ENCODE measurements at places on chromosomes 4 and X. TPM values are rescaled to one million over a fixed set of nuclear protein-coding genes. Genes with fewer than 3 reads are reported as not detected.
A peak's percentile ranks its signal among the peaks of the same experiment; 100 is the strongest.

- DNase-seq = no peak
These were observed 20.8 kb downstream of the PITX2 start for GRCh38 chr4:110602061-110602460.

DNA sequence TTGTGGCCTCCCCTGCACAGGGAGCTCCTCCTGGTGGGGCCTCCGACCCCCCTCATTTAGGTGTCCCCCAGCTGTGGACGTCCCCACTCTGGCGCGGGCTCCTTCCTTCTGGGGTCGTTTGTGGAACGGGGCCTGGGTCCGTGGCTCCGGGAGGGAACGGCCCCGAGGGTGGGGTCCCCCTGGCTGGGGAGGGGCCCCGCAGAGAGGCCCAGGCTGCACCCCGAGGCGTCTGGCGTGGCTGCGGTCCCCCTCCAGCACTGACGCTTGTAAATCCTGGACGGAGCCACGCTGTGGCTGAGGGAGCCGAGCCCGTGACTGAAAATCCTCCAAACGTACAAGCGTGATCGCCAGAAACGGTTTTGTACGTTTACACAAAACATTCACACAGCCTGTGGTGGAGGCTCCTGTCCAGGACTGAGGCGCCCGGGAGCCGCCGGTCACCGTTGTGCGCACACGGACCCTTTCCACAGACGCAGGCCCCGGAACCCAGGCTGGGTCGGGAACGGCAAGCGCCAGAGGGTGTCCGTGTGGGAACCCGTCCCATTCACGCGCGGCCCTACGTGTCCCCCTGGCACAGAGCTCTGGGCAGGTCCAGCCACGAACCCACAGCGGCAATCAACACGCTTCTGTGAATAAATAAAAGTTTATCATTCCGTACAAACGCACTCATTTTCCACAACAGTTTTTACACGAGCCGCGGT lies 15.2 kb upstream of the GTPBP6 start:
- DNase-seq = no peak

DNA sequence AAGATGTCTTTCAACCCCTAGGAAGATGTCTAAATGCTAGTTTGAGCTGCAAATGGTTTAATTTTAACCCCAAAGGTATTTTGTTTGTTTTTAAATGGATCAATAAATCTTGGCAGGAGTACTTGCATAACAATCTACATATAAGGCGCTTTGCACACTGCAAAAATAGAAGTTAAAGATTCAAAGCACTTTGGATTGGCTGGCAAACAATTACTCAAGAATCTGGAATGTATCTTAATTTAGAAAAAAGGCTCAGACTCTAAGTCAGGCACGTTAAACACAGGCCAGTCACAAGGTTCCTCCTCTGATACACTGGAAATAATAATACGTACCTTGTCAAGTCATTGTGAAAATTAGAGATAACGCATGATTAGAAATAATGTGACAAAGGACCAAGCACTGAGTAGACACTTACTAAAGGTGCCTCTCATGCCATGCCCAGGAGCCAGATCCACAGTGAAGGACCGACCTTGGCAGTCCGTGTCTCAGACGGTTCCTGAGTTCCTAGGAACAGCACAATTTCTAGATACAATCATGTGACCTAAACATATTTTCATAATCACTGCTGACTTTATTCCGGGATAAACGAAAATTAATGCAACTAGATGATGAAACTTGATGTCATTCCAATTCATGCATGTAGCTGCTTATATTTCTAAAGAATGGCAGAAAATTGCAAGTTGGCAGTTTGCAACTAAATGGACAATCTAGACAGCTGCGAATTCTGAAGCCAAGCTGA lies 49.6 kb downstream of the PROM1 start:
- DNase-seq = no peak

MPC1L gene
- total RNA-seq = not detected

- no peak for DNase-seq
These were observed 28.9 kb upstream of the CHRNA9 start for GRCh38 chr4:40306226-40306625.

DNA sequence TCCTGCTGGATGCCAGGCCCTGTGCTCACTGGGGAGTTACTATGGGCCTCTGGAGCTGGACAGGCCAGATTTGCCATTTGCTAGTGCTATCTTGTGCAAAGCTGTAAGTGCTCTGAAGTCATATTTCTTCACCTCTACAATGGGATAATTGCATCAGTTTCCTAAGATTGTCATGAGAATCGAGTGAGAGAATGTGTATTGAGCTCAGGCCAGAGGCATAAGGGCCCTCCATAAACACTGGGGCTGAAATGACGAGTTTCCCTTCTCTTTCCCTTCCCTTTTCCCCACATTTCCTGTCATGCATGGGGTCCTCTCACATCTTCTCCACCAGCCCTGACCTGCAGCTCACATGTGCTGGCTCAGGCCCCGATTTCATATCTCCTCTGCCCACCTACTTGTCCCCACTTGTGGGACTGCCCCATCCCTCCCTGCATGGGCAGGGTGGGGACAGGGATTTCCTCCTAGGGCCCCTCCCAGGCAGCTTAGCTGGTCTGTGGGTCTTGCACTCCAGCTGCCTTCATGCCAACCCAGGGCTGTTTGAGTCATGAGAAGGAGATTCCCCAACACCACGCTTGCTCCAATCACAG lies 358.8 kb downstream of the MID1IP1 start:
- DNase-seq = no peak

- DNase-seq = no peak
These were observed 78.0 kb downstream of the ZFYVE28 start for GRCh38 chr4:2340272-2341061.

DNA sequence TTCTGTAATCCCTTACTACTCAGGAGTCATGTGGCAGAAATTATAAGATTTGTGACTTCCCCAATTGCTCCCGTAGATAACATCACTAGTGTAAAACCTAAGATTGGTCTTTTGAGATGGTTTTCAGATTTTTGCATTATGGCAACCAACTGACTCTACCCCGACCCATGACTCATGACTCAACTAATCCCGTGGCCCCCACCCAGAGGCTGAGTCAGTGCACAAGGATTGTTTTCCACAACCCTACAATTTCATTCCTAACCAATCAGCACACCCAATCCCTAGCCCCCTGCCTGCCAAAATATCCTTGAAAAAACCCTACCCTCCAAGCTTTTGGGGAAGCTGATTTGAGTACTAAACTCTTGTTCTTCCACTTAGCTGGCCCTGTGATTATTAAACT lies 109.4 kb upstream of the FAM9C start:
- DNase-seq = peak; percentile 9

DNA sequence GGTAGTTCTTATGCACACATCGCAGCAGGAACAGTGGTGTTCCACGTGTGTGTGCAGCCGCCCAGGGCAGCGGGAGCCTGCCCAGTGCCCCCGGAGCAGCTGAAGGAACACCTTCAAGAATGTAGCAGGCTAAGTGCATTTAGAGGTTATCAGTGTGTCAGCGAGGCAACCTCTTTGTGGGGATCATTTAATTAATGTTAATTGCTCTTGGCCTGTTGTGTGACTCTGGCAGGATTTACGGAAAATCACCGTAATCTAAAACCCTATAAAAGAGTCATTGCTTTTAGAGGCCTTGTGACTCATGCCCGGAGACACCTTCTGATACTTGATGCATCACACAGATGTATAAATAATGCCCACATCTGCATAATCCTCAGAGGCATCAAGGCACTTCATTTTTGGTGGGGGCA lies 47.3 kb upstream of the GATB start:
- peak; percentile 74 for DNase-seq

- no peak for DNase-seq
These were observed 121.9 kb downstream of the RRAGB start for GRCh38 chrX:55839485-55839884.

DNA sequence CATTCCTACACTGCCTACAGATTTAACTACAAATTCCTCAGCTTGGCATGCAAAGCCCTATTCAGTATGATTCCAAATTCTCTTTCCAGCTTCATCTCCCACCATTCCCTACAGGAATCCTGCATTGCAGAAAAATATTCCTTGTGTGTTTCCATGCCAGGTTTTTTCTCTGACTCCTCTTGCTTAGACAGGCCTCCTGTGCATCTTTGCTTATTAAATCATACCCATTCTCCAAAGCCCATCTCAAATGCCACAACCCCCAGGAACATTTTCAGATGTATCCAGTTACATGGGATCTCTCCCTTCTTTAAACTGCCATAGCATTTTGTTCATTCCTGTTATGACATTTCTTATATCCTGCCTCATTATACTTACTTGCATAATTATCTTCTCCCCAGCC lies 106.4 kb upstream of the GRIA3 start:
- DNase-seq = no peak

- no peak for DNase-seq
These were observed 19.1 kb downstream of the HAUS3 start for GRCh38 chr4:2222838-2223237.

DNA sequence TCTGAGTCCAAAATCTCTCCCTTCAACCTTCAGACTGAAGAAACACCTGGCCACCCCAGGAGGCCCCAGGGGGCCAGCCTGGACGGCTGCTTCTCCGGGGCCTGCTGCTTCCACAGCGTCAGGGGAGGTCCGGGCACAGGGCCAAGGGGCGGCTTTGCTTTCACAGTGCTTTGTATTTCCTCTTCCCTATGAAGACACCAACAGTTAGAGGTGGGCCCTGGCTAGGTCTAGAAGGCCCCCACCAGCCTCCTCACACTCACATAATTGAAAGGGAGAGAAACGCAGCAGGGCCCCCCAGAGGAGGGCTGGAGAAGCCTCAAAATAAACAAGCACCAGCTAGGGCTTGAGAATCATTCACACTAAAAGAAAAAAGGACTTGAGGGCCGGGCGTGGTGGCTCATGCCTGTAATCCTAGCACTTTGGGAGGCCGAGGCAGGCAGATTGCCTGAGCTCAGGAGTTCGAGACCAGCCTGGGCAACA lies 17.8 kb downstream of the SCD5 start:
- no peak for DNase-seq

DNA sequence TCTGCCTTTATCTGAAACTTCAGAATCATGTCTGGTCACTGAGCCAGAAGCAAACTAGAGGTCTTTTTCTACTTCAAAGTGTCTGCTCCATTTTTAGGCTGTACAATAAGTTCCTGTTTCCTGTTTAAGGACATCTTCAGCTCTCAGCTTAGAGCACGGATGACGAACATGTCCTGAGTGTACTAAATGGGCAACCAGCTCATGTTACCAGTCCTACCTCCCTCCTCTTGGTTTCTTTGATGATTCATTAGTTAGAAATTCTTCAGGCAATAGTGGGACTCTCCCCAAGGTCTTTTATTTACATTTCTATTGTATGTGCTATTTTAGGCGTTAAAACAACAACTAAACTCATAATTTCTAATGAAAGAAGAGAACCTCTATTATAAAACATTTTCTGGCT lies 58.0 kb downstream of the ENPEP start:
- DNase-seq = peak; percentile 96

GRCh38 chr4:158850371-158850770 lies 81.5 kb downstream of the FNIP2 start:
- DNase-seq = no peak

IGFBP7 gene
- total RNA-seq = 489 TPM

COX7B2 gene
- not detected for total RNA-seq

DNA sequence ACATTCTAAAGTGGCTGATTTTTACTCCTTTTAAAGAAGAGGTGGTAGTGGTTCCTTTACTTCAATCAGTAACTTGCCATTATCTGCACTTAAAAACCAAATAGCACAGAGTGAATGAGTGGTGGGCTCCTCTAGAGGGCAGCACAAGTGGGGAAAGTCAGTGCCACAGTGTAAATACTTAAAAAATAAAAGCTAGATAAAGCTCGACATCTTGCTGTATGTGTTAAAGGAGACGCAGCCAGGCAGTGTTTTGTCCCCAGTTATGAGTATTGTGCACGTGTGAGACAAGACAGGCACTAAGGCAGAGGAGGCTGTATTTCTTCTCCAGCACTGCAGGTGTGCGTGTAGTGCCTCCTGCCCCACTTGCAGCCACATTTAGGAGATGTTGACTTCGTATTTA lies 24.6 kb downstream of the NAP1L5 start:
- peak; percentile 30 for DNase-seq

BCLAF3 gene
- total RNA-seq = 4.8 TPM

CXorf65 gene
- total RNA-seq = not detected

- DNase-seq = no peak
These were observed 200.8 kb downstream of the CEP135 start for GRCh38 chr4:56149591-56149990.

MGAT4D gene
- not detected for total RNA-seq

DNA sequence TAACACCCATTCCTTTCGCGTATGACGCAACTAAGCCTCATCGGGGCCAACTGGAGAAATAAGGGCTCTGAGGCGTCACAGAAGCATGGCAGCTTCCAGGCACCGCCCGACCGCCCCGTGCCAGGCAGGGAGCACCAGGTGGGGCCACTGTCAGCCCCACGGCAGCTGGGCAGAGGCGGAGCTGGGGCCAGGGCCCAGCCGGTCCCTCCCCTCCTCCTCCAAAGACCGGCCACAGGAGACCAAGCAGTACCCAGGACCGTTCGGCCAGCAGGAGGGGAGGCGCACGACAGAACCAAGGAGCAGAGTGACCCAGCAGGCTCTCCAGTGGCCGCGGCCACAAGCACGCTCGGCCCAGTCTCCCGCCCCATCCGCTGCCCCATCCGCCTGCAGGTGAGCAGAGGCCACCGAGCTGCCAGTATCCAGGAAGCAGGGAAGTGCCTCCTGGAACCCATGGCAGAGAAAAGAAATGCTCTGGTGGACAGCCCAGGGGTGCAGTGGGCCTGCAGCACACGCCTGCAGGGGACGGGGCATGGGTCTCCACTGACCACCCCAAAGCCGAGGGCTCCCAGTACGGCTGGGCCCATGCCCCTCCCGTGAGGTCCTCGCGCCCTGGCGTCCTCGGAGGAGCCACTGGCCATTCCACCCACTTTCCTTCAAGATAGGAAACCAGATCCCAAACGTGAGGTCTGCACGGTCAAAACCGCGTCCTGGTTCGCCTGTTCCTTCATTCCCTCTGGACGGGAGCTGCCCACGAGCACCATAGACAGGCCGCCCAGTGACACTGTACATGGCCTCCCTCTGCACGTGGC lies 9.6 kb downstream of the CTBP1 start:
- no peak for DNase-seq

KIAA0232 gene
- 19.0 TPM for total RNA-seq

GRCh38 chrX:114344756-114345349 lies 239.0 kb upstream of the HTR2C start:
- DNase-seq = peak; percentile 15

DNA sequence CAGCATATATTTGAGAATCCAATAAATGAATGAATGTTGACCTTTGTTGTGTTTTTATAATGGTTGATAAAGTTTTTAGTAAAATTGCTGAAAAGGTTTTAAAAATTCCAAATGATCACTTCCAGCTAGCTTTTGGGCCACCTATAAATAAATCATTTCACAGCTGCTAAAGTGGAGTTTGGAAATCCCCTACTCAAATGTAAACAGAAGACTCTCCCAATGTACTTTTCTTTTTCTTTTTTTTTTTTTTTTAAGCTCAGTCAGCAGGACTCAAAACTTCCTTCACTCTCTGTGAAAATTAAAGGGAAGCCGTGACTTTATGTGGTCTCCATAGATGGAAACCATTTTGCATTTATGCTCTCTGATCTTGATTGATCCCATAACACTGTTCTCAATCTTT lies 45.2 kb downstream of the CXCL13 start:
- no peak for DNase-seq

GRCh38 chr4:139857021-139857420 lies 191.4 kb downstream of the MGST2 start:
- DNase-seq = no peak

- no peak for DNase-seq
These were observed 149.2 kb downstream of the BCOR start for GRCh38 chrX:39948582-39948981.

GRCh38 chrX:129755779-129756650 lies 17.2 kb downstream of the XPNPEP2 start:
- no peak for DNase-seq

BMX gene
- not detected for total RNA-seq
